Activated T-cell treated with anti-CD3 and anti-CD28 coated beads, Interleukin-2, amount 50 U/mL, for 24 hours (primary cell): ENCODE measurements at places on chromosomes 13 and 19.

GRCh38 chr19:5128251-5128935 is 159.5 kb downstream of the KDM4B start:
- peaks cover 17% of the 10 kb centered on the region for H3K36me3 ChIP-seq
- no peaks in the 10 kb centered on the region for H3K27me3 ChIP-seq
- H3K4me1 ChIP-seq = peaks cover 50% of the 10 kb centered on the region
- DNase-seq = no peak
- H3K4me3 ChIP-seq = no peak overlapping the region
- no peak overlapping the region for H3K27ac ChIP-seq

GRCh38 chr19:41745756-41746155 is 9.6 kb upstream of the CEACAM6 start:
- no peak for DNase-seq
- no peak overlapping the region for H3K27ac ChIP-seq
- H3K27me3 ChIP-seq = peaks cover 75% of the 10 kb centered on the region
- no peaks in the 10 kb centered on the region for H3K36me3 ChIP-seq
- H3K4me1 ChIP-seq = peaks cover 11% of the 10 kb centered on the region

- peak; percentile 96 for DNase-seq
- H3K27me3 ChIP-seq = peaks cover 22% of the 10 kb centered on the region
- H3K4me3 ChIP-seq = peak overlapping the region; percentile 37
These were observed 47.3 kb upstream of the SHKBP1 start for GRCh38 chr19:40529093-40529954.

DNA sequence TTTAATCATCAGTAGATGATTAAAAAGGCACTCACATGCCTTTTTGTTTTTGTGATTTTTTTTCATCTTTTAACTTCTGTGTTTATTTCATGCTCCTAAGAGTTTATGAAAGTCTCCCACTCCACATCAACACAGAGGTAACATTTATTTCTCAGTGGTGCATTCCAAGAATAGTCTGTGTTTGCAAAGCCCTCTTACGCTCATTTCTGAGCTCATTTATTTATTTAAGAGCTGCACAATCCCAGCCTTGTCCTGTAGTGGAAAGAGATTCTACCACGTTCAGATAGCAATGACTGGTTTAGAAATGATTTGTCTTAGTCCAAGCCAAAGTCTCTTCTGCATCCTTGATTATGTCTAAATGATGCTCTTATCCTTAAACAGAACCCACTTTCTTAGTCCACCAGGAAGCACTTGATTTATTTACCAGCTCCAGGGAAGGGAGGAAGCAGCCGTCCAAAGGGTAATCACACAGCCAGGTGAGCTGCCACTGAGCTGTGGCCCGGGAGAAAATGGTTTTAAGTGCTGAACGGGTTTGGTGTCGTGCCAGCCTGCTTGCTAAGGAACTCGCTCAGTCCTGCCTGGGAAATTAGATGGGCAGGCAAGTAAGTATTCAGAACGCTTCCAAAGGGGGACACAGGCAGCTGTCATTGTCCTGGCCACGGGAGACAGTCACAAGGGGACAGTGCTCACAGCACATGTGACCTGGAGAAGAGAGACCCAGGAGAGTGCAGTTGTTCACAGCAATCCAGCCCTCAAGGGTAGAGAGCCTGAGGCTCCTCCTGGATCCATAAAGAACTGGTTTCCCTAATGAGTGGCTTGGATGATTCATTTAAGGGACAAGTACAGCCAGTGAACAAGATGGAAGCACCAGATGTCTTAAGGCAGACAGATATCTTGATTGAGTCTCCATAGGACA is 131.8 kb upstream of the WASF3 start:
- no peaks in the 10 kb centered on the region for H3K36me3 ChIP-seq
- DNase-seq = no peak
- H3K4me1 ChIP-seq = no peaks in the 10 kb centered on the region
- H3K27ac ChIP-seq = no peak overlapping the region

GRCh38 chr13:71634182-71634581 is 232.8 kb downstream of the DACH1 start:
- H3K36me3 ChIP-seq = no peaks in the 10 kb centered on the region
- no peak for DNase-seq
- H3K27me3 ChIP-seq = no peaks in the 10 kb centered on the region
- no peak overlapping the region for H3K4me3 ChIP-seq
- no peak overlapping the region for H3K27ac ChIP-seq
- no peaks in the 10 kb centered on the region for H3K4me1 ChIP-seq

DNA sequence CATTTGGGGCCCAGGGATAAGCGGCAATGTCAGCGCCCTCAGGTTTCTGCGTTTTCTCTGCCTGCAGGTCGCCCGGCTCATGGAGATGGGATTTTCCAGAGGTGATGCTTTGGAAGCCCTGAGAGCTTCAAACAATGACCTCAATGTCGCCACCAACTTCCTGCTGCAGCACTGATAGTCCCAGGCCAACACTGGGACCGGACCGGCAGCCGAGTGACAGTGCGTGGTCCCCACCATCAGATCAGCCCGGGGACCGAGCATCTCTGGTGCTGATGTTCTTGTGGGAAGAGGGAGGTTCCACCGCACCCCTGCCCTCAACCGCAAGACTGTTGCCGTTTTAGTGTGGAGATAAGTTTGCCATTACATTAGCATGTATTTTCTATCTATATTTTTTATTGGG is 78.0 kb upstream of the GPR183 start:
- peak overlapping the region; percentile 94 for H3K27ac ChIP-seq
- no peak overlapping the region for H3K4me3 ChIP-seq
- peaks cover 39% of the 10 kb centered on the region for H3K36me3 ChIP-seq
- H3K4me1 ChIP-seq = peaks cover 91% of the 10 kb centered on the region
- peak; percentile 29 for DNase-seq
- no peaks in the 10 kb centered on the region for H3K27me3 ChIP-seq
